MCF 10A (cell line): ENCODE measurements at places on chromosomes 1 and 21. TPM values are rescaled to one million over a fixed set of nuclear protein-coding genes. Genes with fewer than 3 reads are reported as not detected.

- H3K4me3 ChIP-seq = no peak overlapping the region
- peaks cover 6% of the 10 kb centered on the region for H3K36me3 ChIP-seq
- H3K27ac ChIP-seq = no peak overlapping the region
- H3K4me1 ChIP-seq = no peaks in the 10 kb centered on the region
- H3K27me3 ChIP-seq = no peaks in the 10 kb centered on the region
Observed at GRCh38 chr1:100476735-100477290, 61.1 kb upstream of the GPR88 start.

The GJA4 gene
- not detected in 2 replicates for total RNA-seq

The BEST4 gene
- total RNA-seq = 0.35 and 0.49 TPM in 2 replicates

The OR2T2 gene
- not detected in 2 replicates for total RNA-seq

The HLX gene
- total RNA-seq = 2.1 and 2.3 TPM in 2 replicates
